ENCODE measurements at places on chromosomes 16 and 17. TPM values are rescaled to one million over a fixed set of nuclear protein-coding genes. Genes with fewer than 3 reads are reported as not detected.

DNA sequence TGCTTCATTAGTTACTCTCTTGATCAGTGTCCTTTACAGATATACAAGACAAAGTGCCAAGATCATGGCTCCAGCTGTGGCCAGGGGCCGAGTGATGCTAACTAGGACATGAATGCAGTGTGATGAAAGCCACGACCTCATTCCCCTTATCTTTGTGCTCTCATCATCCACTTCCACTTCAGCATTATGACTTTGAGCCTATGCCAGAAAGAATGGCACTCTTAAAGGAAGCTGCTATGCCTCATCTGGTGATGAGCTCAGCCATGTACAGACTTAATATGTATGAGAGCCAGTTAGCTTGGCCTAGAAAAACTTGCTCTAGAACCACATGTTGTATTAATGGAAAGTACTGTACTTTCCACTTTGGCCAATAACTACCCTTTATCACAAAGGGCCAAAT is 179.1 kb downstream of the TOX3 start:
- DNase-seq = no peak

DNA sequence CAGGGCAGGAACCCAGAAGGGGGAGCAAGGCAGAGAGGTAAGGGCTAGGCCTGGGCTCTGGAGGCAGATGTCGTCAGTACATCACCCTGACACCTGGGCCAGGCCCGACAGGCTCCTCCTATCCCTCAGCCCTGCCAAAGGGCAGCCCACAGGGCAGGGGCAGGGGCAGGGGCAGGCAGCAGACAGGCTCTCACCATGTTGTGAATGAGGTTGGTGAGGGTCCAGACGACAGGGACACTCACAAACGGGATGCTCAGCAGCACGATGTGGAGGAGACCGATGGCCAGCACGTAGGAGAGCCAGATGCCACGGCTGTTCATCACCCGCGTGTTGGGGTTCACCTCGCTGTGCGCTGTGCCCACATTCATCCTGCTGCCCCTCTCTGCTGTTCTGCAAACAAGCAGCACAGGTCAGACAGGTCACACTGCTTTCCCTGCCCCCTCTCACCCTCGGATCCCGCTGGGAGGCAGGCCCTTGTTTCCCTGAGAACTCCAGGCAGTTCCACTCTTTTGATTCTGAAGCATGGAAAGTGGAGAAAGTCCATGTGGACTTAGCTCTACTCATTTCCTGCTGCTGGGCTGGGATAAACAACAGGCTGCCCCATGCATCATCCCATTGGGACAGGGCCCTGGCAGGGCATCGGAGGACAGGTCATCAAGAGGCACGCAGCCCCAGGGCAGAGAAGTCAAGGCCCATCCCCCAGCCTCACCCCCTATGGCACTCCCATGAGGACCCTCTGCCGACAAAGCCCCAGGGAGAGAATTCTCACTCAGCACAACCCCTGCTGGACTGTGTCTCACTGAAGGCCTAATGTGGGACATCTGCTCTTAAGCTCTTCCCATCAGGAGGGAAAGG is 3.3 kb downstream of the ORMDL3 start:
- DNase-seq = no peak

DNA sequence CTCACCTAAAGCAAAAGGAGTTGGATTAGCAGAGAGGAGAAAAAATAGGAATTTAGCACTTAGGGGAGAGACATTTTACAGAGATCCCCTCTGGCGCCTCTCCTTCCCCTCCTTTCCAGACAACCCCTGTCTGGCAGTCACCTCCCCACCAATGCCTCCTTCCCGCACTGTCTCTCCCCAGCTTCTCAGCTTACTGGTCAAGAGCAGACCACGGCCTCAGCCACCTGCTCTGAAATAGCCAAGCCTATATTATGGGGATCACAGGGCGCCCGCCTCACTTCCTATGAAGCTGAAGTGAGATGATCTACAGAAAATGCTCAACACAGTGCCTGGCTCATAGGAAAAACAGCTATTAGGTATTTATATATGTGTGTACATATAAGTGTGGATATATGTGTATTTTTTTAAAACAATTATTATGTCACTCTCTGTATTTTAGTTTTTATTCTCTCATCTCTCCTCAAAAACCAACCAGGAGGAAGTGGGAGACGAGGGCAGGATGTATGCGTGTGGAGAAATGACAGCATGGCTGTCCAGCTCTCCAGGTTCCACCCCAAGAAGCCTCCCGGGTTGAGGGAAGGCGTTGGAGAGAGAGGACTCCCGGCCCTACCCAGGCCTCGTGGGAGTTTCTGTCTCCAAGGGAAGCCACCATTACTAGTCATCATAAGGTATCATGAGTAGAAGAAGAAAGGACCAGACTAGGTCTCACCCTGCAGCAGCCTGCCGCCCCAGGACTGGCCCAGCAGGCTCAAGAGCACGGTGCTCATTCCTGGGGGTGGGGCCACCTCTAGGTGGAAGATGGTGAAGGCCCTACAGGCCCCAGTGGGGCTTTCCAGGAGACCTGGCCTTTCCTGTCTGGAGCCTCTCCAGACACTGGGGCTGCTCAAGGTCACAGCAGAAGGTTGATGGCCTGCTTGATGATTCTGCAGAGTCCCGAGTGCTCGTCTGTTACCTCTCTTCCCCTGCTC is 27.2 kb downstream of the MAP3K14 start:
- DNase-seq = no peak

DNA sequence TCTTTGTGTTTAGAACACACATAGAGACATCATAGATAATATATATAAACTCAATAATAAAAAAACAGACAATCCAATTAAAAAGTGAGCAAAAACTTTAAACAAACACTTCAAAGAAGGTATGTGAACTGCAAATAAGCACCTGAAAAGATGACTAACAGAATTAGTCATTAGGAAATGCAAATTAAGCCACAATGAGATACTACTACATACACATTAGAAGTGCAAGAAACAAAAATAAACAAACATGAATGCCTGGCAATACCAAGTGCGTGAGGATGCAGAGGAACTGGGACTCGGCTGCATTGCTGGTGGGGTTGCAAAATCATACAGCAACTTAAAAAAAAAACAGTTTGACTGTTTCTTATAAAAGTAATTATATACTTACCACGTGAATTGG is 799.0 kb downstream of the KCNJ2 start:
- no peak for DNase-seq

DNA sequence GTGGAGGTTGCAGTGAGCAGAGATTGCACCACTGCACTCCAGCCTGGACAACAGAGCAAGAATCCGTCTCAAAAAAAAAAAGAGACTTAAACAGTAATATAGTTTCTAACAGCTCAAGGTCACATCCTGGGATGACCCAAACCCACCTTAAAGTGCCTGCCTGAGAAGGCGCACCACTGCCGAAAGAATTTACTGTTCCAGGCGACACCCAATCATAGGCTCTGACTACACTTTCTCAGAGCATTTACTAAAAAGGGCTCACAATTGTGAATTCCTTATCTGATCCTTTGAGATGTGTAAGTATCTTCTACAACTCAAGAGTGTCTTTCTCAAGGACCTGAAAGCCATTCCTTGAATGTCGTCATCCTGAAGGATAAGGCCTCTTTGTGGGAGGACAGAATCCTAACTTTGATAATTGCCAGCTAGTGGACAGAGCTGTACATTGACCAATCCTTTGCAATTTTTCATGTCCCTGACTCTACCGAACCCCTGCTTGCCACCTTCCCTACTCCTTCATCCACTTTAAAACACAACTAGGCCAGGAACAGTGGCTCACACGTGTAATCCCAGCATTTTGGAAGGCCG is 2.6 kb upstream of the ST3GAL2 start:
- DNase-seq = no peak

DNA sequence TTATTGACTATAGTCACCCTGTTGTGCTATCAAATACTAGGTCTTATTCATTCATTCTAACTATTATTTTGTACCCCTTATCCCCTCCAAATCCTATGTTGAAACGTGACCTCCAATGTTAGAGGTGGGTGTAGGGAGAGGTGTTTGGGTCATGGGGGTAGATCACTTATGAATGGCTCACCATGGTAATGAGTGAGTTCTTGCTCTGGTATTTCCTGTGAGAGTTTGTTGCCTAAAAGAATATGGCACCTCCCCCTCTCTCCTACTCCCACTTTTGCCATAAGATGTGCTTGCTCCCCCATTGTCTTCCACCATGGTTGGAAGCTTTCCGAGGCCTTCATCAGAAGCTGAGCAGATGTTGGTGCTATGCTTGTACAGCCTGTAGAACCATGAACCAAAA is 59.3 kb upstream of the BRD7 start:
- DNase-seq = no peak

GRCh38 chr16:69706256-69706974 is 19.9 kb downstream of the NQO1 start:
- no peak for DNase-seq

DNA sequence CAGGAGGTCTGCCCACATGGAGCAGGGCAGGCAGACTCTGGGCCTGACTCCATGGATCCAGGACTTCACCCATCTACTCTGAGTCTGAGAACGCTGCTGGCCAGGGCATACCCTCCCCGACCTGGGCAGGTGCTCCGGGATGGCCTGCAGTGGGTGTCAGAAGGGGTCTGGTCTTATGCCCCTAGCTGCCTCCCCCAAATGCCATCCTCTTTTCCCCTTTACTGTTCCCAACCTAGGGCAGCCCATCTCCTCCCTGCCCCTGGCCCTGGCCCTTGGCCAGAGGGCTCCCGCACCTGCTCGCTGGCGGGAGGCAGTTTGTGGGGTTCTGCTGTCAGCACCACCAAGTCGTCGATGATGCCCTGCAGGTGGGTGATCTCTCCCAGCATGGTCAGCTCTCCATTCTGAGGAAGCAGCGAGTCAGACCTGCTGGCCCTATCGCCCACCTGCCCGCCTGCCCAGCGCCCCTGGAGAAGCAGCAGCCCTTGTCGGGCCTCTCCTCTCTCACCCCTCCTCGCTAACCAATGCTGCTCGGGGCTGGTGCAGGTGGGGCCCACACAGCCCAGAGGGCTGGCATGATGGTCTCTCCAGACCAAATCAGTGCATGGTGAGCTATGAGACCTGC is 8.2 kb downstream of the MTSS2 start:
- no peak for DNase-seq

GRCh38 chr17:16339959-16340358 is 13.3 kb downstream of the CENPV start:
- no peak for DNase-seq

DNA sequence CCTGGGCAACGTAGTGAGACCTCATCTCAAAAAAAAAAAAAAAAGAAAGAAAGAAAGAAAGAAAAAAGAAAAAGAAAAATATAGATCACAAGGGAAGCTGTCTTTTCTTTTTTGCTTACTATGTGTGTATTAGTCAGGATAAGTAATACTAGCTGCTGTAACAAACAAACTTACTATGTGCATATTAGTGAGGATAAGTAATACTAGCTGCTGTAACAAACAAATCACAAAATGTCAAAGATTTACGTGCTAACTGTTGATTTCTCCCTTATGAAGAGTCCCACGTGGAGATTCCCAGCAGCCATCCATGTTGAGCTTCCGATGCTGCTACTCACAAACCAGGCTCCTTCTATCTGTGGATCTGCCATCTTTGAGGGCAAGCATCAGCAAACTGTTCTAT is 31.7 kb upstream of the KDM8 start:
- no peak for DNase-seq

DNA sequence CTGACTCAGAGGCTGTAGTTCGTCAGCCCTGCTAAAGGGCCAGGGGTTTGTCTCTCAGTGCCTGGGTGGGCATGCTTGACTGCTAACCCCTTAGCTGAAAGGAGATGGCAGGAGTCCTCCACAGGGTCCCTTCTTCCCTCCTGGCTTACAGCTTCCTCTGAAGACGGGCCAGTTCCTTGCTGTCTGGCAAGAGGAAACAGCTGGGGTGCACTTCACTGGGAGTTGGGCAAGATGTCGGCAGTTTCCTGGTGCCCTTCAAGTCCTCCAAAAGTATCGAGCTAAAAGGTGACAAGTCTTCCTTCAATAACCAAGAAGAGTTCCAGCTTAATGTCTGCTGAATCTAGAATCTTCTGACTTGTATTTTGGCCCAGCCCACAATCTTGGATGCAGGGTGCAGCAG is 23.4 kb downstream of the NUP85 start:
- no peak for DNase-seq

- DNase-seq = peak; percentile 95
Observed at GRCh38 chr16:28846080-28846932, at the start of gene TUFM. TSS of gene TUFM (minus strand) at chr16:28846348. CDS start at chr16:28846269, 79 bp downstream.

DNA sequence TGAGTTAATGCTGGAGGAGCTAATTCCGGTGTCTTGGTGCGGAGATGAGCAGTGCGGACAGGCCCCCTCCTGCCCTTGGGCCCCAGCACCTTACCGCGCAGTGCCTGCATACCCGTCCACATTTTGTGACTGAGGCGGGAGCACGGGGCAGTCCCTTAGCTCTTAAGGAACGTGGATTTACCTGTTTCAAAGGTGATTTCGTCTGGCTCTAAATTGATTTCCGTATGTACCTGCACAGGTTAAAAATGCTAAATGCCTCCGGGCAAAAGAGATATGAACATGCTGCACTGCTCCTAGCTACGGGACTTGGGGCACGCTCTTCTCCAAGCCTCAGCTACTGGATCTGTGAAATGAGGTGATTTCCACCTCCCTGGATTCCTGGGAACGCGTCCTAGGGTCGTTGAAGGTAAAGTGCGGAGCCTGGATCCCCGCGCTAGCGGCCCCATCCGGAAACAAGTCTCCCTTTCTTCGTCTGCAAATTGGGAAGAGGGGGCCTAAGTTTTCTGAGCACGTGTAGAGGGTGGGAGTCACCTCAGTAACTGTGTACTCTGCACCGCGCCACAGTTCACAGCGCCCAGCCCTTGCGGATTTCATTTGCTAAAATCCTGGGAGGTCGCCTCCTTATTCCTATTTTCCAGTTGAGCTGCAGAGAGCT is 669 bp upstream of the CRISPLD2 start:
- no peak for DNase-seq

GRCh38 chr16:53745753-53746266 is 41.9 kb downstream of the FTO start:
- DNase-seq = no peak

DNA sequence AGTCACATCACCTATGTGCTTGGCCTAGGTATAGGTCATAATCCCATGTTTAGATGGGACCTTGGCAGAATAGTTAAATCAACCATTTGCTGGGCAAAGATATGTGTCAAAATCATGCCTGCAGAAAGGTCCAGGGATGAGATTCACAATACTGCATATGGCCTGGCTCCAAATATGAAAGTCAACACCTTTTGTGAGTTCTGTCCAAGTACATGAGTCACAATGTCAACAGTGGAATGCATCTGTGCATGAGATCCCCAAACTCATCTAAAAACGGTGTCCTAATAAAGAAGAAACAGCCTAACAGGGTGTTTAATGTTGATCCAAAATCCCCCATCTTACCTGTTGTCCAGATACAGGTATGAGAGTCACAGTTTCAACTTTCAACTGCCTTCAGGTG is 1847.5 kb downstream of the TP53TG3F start:
- DNase-seq = no peak

GRCh38 chr17:37019117-37019740 is 70.5 kb downstream of the AATF start:
- DNase-seq = no peak

DNA sequence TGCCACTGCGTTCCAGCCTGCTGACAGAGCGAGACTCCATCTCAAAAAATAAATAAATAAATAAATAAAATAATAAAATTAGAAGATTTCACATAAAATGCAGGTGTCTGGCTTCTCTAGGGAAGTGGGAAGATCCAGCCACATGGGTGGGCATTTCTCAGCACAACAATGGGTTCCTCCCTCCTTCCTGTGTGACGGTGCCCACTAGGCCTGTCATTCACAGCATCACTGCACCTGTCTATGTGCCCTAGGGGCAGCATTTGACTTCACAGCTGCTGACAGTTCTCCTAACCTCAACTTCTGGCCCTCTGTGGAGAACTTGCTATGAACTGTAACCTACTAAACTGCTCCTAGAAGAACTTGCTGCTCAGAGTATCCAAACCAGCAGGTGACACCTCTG is 3.0 kb downstream of the ABHD15 start:
- no peak for DNase-seq

TMIGD1 gene
- polyA plus RNA-seq = not detected

VAT1L gene
- 5.8 TPM for polyA plus RNA-seq

ZDHHC7 gene
- polyA plus RNA-seq = 49.7 TPM

All from urinary bladder (tissue), 4 donors.